Airway epithelial cell (primary cell): ENCODE measurements at places on chromosomes 16 and 17. TPM values are rescaled to one million over a fixed set of nuclear protein-coding genes. Genes with fewer than 3 reads are reported as not detected.

Gene MILR1
- total RNA-seq, result 0.28 and 4.3 TPM in 2 replicates

Gene WNT9B
- total RNA-seq, result not detected in 2 replicates

Gene STH
- not detected in 2 replicates for total RNA-seq

Gene ACSM2A
- total RNA-seq, result not detected in 2 replicates

Gene C16orf96
- not detected in 2 replicates for total RNA-seq

Gene AANAT
- total RNA-seq, result not detected in 2 replicates

Gene SMARCD2
- 185 and 226 TPM in 2 replicates for total RNA-seq

Gene MPP2
- 1.3 and 1.8 TPM in 2 replicates for total RNA-seq

Gene PRSS36
- 0.07 TPM in 1 of 2 replicates, not detected in the other for total RNA-seq

Gene C16orf86
- 1.5 and 2.3 TPM in 2 replicates for total RNA-seq
